NCI-H1930 (cell line): ENCODE measurements at places on chromosomes 6 and 20.
A peak's percentile ranks its signal among the peaks of the same experiment; 100 is the strongest.

- no peak for DNase-seq
Measured at GRCh38 chr6:68975064-68975463, 340.0 kb downstream of the ADGRB3 start.

DNA sequence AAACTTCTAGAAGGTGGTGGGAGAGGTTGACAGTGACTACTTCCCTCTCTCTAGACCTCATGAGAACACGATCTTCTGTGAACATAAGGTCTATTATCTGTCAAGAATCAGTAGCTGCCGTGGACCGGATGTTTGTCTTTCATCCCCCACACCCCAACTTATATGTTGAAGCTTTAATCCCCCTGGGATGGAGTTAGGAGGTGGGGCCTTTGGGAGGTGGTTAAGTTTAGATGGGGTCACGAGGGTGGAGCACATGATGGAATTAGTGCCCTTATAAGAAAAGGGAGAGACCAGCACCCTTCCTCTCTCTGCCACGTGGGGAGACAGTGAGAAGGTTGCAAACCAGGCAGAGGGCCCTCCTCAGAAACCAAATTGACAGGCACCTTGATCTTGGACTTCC lies 409.1 kb downstream of the QKI start:
- no peak for DNase-seq

DNA sequence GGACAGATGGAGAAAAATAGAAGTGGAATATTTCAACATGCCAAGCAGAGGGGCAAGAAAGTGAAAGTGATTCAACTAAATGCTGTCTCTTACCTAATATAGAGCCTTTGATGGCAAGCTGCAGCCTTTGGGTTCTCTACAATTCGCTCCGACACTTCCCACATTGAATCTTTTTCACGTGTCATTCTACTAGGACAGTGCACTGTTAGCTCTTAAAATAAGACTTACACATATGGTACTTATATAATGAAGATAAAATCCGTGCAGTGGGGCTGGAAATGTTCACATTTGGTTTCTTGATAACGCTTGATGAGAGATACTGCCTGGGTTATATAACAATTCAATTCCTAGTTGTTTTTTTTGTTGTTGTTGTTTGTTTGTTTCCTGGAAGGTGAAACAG lies 502.4 kb downstream of the LMBRD1 start:
- DNase-seq: no peak

GRCh38 chr6:22164236-22164635 lies 132.6 kb downstream of the PRL start:
- no peak for DNase-seq

GRCh38 chr20:25257756-25258475 lies 10.0 kb downstream of the PYGB start:
- no peak for DNase-seq

GRCh38 chr6:42269974-42270510 lies 52.4 kb upstream of the MRPS10 start:
- no peak for DNase-seq

GRCh38 chr20:50611128-50611810 lies 80.1 kb downstream of the RIPOR3 start:
- DNase-seq: no peak

DNA sequence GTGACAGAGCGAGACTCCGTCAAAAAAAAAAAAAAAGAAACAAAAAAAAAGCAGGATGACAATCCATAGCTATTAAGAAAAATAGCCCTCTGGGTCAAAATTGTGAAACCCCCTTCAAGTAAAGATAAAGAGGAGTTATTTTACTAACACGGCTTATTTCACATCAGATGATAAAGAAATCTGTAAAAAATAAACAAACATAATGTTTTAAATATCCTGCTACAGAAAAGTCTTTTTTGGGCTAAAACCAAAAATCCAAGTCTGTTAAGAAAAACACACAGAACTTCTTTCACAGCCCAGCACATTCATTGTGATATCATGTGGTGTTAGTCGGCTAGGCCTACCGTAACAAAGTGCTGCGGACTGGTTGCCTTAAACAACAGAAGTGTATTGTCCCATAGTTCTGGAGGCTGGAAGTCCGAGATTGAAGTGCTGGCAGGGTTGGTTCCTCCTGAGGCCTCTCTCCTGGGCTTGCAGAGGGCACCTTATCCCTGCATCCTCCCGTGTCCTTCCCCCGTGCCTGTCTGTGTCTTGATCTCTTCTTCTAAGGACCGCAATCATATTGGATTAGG lies 239.2 kb upstream of the TAB2 start:
- DNase-seq: no peak

DNA sequence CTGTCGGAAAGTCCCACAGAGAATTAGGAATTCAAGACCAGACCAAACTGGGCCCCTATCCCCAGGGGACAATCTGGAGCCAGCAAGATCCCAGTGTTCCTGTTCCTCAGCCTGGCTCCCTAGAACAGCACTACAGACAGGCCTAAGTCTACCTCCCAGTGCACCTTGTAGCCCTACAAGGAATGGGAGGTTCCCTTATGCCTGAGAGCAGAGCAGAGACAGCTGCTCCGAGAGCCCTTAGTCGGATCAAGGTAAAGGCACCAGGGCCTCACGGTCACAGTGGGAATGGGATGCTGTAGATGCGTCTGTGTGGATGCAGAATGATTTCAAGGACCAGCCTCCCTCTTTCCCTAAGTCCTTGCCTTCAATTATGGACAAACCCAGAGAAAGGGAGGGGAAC lies 204.5 kb upstream of the STXBP5 start:
- DNase-seq: no peak

DNA sequence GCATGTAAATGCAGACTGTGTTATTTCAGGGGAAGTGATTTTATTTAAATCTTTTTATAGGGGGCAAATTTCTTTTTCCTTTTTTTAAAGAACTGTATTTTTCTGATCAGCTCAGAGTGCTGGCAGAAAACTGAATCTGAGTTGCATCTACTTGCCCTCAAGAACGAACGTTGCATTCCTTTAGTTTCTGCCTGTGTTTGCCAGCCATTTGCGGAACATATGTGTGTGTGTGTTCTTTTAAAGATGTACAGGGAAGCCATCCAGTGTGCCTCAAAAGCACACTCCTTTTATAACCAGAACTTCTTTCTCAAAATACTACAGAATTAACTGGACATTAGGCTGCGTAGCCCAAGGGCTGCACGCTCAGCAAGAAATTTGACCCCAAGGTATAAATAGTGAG lies 25.8 kb upstream of the INSM1 start:
- no peak for DNase-seq

DNA sequence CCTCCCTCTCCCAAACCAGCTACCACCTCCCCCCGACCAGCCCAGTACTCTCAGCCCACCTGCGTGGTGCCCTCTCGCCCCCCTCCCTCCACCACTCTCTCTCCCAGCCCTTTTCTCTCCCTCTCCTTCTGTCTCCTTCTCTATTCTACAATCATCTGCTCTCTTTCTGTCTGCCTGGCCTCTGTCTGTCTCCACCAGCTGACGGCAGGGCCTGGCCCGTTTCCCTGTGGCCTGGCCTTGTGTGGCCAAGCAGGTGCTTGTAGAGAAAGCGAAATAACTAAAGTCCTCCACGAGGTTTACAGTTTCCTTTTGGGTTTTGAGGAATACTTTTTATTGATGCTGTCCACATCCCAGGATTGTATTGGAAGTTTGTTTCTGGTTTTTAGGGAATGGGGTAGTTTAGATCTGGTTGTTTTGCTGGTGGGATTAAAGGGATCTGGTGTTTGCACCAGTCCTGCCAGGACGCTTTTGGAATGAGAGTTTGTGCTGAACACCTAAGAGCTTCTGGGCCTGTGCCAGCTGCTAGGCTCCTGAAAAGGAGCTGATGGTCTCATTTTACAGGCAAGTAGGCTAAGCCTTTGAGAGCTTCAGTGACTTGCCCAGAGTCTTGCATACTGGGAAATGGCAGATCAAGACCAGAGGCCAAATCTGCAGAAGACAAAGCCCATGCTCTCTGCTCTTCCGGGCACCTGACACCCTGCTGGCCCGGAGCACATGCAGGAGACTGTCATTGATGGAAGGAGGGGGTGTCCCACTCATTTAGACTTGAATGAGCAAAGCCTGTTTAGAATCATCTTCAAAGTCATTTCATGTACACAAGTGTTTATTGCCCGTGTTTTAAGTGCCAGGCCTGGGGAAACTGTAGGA lies 161.7 kb downstream of the SYCP2 start:
- DNase-seq: no peak

- no peak for DNase-seq
Measured at GRCh38 chr6:42692137-42692911, 30.1 kb downstream of the PRPH2 start.

- DNase-seq: no peak
Measured at GRCh38 chr20:50837532-50838321, 42.9 kb downstream of the BCAS4 start.

DNA sequence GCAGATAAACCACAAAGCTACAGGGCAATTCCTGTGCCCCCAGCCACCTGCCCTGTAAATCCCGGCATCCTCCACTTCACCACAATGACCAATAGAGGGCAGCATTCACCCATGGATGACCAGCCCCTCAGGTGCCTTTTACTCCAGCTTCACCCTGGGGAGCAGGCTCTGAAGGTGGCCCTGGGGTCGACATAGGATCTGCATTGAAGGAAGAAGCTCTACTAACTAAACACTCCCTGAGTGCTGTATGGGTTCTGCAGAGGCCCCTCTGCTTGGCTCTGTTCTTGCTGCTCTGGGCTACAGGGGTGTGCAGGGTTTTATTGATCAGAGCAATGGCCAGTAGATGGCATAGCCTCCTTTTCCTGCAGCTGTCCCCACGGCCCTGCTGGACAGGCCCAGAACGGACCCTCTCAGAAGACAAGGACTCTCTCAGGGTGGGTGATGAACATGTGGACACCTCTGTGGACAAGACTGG lies 20.3 kb downstream of the CST4 start:
- DNase-seq: peak; percentile 32

- no peak for DNase-seq
Measured at GRCh38 chr6:52195886-52196285, 9.7 kb downstream of the IL17A start.

DNA sequence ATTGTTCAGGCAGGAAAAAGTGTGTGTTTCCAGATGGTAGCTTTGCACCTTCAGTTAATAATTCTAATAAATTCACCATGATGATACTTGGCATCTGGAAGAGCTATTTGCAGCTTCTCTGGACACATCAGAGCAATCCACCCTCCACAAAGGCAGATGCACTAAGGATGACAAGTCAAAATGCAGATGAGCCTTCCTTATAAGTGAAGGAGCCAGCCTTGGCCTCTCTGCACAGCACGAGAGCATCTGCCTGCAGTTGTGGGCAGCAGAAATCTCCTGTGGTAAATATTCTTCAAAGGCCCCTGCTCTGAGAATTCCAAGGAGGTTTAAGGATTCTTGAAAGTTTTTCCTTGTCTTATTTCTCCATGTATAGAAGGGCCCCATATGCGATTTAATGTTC lies 6.9 kb upstream of the POM121L2 start:
- no peak for DNase-seq

DNA sequence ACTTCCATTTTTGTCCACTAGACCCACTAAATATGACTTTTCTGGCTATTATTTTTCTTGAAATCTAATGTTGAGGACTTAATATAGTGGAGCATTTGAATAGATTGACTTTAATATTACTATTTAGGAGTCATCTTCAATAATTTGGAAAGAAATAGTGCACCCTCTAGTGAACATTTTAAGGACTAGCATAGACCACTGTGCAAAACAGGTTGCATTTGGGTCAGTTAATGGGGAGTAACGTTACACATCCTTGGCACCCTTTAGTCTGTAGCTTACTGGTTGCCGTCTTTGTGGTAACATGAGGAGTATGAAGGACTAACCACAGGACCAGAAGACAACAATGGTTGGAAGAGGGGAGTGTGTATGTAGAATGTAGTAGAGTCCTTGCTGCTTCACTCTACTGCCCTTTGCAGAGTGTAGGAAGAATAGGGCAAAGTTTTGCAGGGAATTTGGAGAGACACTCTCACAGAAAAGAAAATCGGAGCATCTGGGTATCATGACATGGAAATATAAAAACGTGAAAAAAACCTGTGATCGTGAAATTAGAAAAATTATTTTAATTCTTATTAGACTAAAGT lies 25.2 kb downstream of the RFPL4B start:
- no peak for DNase-seq

DNA sequence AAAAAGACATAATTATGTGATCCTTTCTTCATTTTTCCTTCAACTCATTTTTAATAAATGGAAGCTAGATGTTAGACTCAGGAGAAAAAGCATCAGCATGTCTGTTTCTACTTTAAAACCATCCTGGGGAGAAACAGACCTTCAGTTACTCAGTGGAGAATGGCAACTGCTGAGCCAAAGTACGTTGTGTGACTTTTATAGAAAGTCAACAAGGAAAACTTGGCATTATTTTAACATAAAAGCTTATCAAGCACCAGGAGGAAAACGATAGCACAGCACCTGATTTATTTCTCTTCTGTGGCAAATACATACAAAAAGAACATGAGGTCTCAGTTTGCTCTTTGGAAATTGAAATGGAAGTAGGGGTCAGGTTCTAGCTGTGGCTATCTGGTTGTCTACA lies 115.3 kb upstream of the RIPOR2 start:
- DNase-seq: no peak

DNA sequence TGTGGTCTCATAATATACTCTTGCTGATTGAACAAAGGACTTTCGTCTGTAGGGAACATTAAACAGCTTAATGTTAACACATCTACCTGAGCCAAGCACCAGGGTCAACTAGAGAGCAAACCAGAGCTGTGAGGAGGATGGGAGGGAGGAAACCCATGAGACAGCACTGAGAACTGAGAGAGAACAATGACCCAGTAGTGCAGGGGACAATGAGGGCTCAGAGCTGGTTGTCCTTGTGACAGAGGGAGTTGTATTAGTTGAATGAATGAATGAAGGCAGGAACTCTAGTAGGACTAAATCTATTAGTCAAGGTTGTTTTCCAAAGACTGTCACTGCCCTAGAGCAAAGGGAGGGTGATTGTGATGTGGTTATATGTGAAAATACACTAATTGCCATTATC lies 28.2 kb upstream of the GSTA4 start:
- DNase-seq: no peak

- DNase-seq: no peak
Measured at GRCh38 chr6:72132427-72132826, 246.1 kb downstream of the RIMS1 start.

GRCh38 chr6:23087471-23087870 lies 518.1 kb downstream of the HDGFL1 start:
- DNase-seq: no peak

DNA sequence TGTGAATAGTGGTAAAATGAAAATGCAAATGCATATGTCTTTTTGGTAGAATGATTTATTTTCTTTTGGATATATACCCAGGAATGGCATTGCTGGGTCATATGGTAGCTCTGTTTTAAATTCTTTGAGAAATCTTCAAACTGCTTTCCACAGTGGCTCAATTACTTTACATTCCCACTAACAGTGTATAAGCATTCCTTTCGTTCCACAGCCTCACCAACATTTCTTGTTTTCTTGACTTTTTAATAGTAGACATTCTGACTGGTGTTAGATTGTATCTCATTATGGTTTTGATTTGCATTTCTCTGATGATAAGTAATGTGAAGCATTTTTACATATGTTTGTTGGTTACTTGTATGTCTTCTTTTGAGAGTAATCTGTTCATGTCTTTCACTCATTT lies 144.0 kb downstream of the SIM1 start:
- no peak for DNase-seq
